Thyroid gland (tissue), 4 donors: ENCODE measurements at places on chromosomes 7 and 10. TPM values are rescaled to one million over a fixed set of nuclear protein-coding genes. Genes with fewer than 3 reads are reported as not detected.

GRCh38 chr10:1379601-1380000 lies 323.4 kb downstream of the WDR37 start:
- no peak overlapping the region for H3K27ac ChIP-seq
- no peak overlapping the region for H3K4me3 ChIP-seq
- no peaks in the 10 kb centered on the region for H3K4me1 ChIP-seq
- H3K36me3 ChIP-seq: no peaks in the 10 kb centered on the region
- no peak for DNase-seq
- no peaks in the 10 kb centered on the region for H3K27me3 ChIP-seq

Gene AOC1
- total RNA-seq: 0.22 TPM

GRCh38 chr10:24854256-24854655 lies 98.2 kb downstream of the PRTFDC1 start:
- H3K27ac ChIP-seq: no peak overlapping the region
- H3K4me1 ChIP-seq: no peaks in the 10 kb centered on the region
- H3K36me3 ChIP-seq: no peaks in the 10 kb centered on the region
- no peak for DNase-seq

Gene RARRES2
- 22.2 TPM for total RNA-seq

DNA sequence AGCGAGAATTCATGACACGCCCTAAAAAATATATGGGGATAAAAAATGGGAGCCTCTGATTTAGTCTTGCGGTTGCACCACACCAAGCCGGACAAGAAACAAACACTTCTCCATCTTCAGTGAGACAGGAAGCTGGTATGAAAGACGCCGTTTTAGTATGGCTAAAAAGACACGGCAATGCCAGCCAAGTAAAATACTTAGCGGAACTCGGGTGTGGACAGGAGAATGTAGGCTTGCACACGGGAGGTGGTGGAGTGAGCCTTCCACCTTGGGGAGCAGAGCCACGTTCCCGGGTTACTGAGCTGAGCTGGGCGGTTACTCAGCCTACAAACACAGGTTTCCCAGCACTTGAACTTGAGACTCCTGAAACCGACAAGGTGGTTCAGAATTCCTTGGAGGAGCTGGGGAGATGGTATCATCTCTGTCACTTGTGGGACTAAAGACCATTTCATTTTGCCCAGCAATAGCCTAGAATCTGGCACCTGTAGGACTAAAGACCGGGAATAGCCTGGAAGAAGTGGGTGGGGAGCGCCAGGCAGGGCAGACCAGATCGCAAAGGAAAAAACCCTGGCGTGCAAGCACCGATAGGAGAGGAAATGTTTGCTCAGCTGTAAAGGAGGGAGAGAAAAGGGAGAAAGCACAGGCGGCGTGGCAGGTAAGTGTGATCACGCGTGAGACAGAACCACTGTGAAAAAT lies 34.8 kb upstream of the SEPHS1 start:
- H3K4me3 ChIP-seq: no peak overlapping the region
- H3K27ac ChIP-seq: peak overlapping the region; percentile 96
- H3K36me3 ChIP-seq: no peaks in the 10 kb centered on the region
- peaks cover 24% of the 10 kb centered on the region for H3K4me1 ChIP-seq
- no peaks in the 10 kb centered on the region for H3K27me3 ChIP-seq

GRCh38 chr7:127799535-127800305 lies 147.7 kb downstream of the SND1 start:
- H3K36me3 ChIP-seq: no peaks in the 10 kb centered on the region
- no peak overlapping the region for H3K27ac ChIP-seq
- H3K4me1 ChIP-seq: no peaks in the 10 kb centered on the region
- H3K27me3 ChIP-seq: no peaks in the 10 kb centered on the region
- DNase-seq: no peak
- no peak overlapping the region for H3K4me3 ChIP-seq

DNA sequence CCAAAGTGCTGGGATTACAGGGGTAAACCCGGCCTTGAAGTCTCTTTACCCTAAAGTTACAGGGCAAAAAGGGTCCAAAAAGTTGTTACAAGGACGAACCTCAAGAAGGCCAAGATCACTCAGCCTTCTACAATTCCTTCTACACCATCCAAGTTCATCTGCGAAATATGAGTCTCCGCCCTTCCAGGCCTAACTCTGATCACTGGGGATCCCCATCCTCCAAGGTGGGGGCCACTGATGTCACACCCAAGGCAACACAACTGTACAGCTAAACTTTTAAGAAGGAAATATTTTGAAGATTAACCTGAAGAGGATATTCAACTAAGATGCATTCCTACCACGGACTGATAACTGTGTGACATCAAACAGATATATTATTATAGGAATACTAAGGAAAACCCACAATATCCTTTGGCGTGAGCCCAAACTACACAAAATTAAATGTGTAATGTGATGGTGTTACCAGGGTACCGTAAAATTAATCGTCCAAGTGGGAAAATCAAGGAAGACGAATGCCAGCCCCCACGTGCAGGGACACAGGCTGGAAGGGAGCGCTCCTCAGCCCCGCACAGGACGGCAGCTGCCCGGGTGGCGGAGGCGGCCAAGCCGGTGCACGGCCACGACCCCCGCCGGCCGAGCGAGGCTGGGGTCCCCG lies 1.0 kb downstream of the PAXIP1 start:
- peak overlapping the region; percentile 62 for H3K4me3 ChIP-seq
- H3K27me3 ChIP-seq: no peaks in the 10 kb centered on the region
- no peak overlapping the region for H3K27ac ChIP-seq
- DNase-seq: no peak
- H3K36me3 ChIP-seq: no peaks in the 10 kb centered on the region

GRCh38 chr7:25546306-25546705 lies 318.0 kb upstream of the NPVF start:
- H3K4me1 ChIP-seq: peaks cover 2% of the 10 kb centered on the region
- DNase-seq: no peak
- no peaks in the 10 kb centered on the region for H3K36me3 ChIP-seq
- H3K27me3 ChIP-seq: no peaks in the 10 kb centered on the region
- no peak overlapping the region for H3K27ac ChIP-seq

GRCh38 chr10:1978584-1978983 lies 241.3 kb upstream of the ADARB2 start:
- no peak for DNase-seq
- H3K27me3 ChIP-seq: no peaks in the 10 kb centered on the region
- no peaks in the 10 kb centered on the region for H3K4me1 ChIP-seq
- H3K36me3 ChIP-seq: no peaks in the 10 kb centered on the region

Gene ABCB4
- total RNA-seq: not detected
